Activated CD8-positive, alpha-beta memory T cell treated with anti-CD3 and anti-CD28 coated beads for 1 hour (primary cell): ENCODE measurements at places on chromosomes 16 and 17.

GRCh38 chr17:83199500-83200201 lies 120.2 kb downstream of the METRNL start:
- DNase-seq = peak; percentile 21

DNA sequence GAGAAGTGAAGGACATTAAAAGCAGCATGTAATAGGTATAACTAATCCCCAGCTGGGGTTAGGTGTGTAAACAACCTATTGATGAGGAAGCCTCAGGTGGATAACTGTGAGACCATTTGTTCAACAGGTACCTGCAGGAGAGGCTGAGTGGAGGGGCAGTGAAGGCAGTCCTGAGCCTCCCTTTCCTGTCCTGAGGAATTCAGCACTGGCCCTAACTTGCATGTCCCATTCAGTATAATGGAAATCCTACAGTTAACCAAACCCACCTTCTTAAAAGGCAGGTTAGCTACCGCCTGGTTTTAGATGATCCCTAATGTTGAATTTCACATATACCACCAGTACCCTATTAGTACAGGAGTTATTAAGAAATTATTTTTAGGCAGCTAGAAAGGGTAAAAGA lies 225.9 kb upstream of the GOT2 start:
- DNase-seq = no peak

DNA sequence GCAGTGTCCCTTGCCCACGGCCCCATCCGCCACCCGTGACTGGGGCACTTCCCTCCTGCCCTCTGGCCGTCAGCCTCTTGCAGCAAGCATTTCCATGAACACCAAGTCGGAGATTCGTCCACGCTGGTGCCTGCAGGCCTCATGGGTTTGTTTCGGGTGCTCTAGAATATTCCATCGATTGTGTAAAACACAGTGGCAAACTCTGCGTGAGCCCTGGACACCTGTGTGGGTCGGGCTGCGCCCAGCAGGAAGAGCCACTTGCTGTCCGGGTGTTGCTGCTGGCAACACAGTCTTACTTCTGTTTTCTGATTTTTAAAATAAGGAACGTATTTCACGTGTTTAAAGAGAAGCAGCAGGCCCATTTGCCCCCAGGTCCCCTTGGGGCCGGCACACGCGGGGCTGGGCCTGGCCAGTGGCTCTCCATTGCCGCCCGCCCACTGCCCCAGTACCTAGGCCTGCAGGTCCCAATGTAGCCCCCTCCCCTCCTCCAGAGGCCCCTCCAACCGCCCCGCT lies 10.0 kb downstream of the CYBC1 start:
- DNase-seq = no peak

DNA sequence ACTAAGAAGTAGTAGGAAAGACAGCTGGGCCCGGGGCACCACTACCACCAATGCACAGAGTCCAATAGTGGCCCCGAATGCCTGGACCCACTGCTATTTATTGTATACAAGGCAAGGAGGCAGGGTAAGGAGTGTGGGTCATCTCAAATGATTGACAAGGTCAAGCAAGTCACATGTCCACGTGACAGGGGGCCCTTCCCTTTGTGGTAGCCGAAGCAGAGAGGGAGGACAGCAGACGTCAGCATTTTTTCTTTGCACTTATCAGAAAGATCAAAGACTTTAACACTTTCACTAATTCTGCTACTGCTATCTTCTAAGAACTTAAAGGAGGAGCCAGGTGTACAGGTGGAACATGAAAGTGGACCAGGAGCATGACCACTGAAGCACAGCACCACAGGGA lies 6.5 kb downstream of the VPS53 start:
- no peak for DNase-seq

DNA sequence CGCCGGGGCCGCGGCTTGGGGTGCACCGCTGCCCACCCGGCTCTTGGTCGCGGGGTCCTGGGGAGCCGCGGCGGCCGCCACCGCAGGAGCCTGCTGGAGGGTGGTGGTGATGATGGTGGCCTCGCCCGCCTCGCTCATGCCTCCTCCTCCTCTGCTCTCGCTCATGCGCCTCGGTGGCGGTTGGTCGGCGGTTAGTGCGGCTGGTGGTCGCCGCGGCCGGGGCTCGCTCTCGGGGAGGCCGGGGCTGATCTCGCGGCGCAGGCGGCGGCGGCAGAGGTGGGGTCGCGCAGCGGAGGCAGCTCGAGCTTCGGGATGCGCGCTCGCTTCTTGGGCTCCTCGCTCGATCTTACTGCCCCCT lies 41.6 kb downstream of the AHSP start:
- no peak for DNase-seq

- DNase-seq = no peak
Observed at GRCh38 chr17:6985266-6985665, 10.6 kb upstream of the ALOX12 start.

DNA sequence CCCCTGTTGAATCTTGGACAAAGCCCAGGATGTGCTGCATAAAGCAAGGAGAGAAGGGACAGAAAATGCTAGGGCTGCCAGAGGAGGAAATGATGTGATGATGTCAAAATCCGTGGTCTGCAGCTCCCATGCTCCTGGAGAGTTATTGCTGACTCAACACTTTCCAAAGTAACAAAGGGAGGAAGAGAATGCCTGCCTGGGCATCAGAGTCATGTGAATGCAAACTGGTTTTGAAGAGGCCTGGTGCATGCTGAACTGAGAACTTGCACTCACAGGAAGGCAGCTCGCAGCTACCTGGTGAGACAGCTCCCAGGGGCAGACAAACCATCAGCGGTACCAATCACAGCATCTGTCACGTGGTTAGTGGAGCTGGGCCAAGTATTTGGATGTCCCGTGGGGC lies 2.8 kb downstream of the MARVELD3 start:
- no peak for DNase-seq

GRCh38 chr17:34081269-34081668 lies 173.8 kb upstream of the CCL2 start:
- no peak for DNase-seq

- DNase-seq = no peak
Observed at GRCh38 chr16:19127674-19128131, 13.9 kb downstream of the ITPRIPL2 start.
